Omental fat pad (tissue), 4 donors: ENCODE measurements at places on chromosomes 6 and 20. TPM values are rescaled to one million over a fixed set of nuclear protein-coding genes. Genes with fewer than 3 reads are reported as not detected.

DNA sequence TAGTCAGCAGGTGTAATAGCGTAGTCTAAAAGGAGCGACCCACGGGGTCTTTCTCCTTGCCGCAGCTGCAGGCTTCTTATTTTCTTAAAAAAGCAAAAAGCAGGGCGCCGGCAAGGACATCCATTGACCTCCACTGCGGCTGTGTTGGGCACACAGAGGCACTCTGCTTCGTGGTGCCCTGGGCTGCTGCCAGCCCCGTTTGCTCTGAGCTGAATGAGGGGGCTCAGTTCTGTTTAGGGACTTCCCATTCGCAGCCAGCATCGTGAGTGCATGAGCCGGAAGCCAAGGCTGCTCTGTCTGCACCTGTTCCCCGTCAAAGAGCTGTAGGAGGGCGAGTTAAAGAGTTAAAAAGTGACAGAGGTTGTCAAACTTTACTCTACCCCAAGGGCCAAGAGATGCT, 1.7 kb upstream of the SLC22A2 start:
- DNase-seq, result no peak

PMEPA1 gene
- total RNA-seq, result 42.7 TPM

- DNase-seq, result no peak
Measured at GRCh38 chr6:157988700-157989063, 7.0 kb downstream of the SYNJ2 start.

DNA sequence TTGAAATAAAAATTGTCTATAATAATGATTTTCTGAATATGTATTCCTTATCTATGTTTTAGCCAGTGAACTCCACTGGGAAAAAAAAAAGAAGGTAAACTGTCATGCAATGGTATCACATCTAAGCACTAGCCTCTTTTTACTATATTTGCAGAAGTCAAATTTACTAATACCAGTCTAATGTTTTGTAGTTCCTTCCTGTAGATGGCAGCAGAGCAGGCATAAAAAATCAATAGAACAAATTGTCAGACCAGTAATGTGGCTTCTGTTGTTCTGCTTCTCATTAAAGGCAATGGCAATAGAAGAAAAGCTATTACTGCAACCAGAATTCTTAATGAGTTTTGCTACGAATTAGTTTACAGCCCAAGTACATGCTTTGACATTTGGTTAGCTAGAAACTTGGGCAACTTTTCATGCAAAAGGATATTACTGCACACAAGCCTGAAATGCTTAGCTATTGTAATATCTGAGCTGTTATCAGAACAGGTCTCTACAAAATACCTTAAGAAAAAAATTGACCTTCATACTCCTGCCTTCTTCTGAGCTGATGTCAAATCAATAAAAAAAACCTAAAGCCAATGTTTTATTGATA, 476.9 kb downstream of the KHDRBS2 start:
- no peak for DNase-seq

ADTRP gene
- 0.31 TPM for total RNA-seq

DNA sequence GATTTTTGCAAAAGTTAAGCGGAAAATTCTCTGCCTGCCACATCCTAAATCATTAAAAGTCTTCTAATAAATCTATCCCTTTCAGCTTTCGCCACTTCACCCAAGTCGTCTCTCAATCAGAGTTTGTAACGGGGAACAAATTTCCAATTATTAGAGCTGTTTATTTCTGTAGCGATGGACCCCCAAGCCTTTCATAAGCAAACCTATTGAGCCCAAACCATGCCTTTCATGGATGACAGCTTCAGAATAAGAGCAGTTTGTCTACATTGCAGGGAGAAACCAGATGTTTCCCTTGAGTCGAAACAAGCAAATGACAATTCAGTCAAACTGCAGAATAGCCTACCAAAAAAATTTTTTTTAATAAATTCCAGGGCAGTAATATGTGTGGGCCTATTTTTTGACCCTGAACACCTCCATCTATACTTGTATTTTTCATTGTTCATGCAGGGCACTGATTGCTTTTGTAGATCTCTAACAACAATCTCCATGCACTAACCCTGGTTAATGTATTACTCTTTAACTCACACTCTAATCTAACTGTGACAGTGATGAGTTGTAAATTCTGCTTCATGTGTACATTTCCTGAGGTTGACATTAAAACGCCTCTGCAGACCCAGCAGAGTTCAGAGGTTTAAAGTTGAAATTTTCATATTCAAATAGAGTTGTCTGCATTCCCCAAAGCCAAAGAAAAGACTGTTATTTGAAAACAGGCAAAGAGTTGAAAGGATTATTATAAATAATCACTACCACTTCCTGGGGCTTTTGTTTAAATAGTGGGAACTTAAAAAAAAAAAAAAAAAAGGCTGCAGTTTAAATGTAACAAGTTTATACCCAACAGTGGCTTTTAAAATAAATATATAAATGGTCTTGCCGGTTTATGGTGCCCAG, 64.5 kb downstream of the ATP9A start:
- DNase-seq, result no peak

DNA sequence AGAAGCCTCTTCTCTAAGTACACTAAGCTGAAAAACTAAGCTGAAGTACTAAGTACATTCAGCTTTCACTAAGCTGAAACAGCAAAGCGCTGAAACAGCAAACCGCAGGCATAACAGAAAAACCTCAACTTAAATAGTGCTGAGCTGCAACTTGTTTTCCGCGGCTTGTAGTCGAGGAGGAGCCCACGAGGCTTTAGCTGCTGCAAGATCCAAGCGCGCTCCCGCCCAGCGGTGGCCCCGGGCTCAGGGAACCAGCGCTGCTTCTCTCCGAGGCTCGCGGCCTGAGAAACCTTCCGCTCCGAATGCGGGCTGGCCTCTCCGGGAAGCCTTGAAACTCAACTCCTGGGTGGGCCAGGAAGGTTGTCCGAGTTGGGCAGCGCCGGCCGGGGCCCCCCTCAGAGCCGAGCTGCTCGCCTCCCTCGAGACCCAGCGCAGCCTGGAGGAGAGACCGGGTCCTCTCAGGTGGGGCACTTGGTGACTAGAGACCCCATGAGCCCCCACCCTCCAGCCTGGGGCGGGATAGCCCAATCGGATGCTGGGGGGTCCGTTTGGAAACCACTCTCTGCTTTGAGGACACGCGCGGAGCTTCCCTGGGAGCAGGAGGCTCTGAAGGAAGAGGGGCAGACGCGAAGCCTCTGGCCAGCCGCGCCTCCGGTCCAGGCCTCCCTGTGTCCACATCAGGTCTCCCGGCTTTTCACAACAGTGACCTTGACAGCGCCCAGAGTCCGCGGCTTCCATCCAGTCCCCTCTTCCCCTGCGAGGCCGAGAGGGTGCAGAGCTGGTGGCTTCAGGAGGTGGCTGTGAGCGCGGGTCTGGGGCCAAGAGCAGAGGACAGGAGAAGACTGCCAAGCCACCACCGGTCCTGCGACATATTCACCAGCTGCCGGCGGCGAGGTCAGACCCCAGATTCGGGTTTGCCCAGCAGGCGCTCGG, 38.1 kb upstream of the HLA-E start:
- no peak for DNase-seq

GRCh38 chr6:71491844-71492243, 203.2 kb downstream of the OGFRL1 start:
- DNase-seq, result no peak

L3MBTL1 gene
- total RNA-seq, result 7.9 TPM
